Caco-2 (cell line): ENCODE measurements at places on chromosomes 3 and 15. TPM values are rescaled to one million over a fixed set of nuclear protein-coding genes. Genes with fewer than 3 reads are reported as not detected.

Gene RPL29
- total RNA-seq = 976 and 995 TPM in 2 replicates

GRCh38 chr15:99029341-99030144 is 22.0 kb upstream of the PGPEP1L start:
- DNase-seq = no peak

GRCh38 chr3:134793562-134793961 is 1.5 kb upstream of the EPHB1 start:
- DNase-seq = no peak

DNA sequence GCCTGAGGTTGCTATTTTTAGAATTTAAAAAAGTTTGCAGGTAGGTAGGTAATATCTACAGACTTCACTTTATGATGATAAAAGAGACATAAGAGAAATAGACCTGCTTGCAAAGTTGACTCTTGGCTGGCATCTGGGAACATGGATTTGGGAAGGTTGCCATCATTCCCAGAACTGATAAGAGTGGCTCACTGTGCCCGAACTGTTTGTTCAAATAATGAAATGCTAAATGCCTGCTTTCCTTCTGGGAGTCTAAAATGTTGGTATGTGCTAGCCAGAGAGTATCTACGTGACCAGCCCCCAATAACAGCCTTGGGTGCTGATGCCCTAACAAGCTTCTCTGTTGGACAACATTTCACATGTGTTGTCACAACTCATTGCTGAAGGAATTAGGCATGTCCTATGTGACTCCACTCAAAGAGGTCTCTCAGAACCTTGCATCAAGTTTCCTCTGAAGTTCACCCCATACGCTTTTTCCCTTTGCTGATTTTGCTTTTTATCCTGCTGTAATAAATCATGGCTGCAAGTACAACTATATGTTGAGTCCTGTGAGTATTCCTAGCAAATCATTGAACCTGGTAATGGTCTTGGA is 95.5 kb downstream of the FHIT start:
- DNase-seq = no peak

Gene MYO5C
- 29.2 and 33.5 TPM in 2 replicates for total RNA-seq

GRCh38 chr3:4850211-4850927 is 128.9 kb upstream of the BHLHE40 start:
- DNase-seq = no peak

Gene CELSR3
- 35.4 and 39.0 TPM in 2 replicates for total RNA-seq
